NCI-H774 (cell line): ENCODE measurements at places on chromosomes 4 and X.
A peak's percentile ranks its signal among the peaks of the same experiment; 100 is the strongest.

DNA sequence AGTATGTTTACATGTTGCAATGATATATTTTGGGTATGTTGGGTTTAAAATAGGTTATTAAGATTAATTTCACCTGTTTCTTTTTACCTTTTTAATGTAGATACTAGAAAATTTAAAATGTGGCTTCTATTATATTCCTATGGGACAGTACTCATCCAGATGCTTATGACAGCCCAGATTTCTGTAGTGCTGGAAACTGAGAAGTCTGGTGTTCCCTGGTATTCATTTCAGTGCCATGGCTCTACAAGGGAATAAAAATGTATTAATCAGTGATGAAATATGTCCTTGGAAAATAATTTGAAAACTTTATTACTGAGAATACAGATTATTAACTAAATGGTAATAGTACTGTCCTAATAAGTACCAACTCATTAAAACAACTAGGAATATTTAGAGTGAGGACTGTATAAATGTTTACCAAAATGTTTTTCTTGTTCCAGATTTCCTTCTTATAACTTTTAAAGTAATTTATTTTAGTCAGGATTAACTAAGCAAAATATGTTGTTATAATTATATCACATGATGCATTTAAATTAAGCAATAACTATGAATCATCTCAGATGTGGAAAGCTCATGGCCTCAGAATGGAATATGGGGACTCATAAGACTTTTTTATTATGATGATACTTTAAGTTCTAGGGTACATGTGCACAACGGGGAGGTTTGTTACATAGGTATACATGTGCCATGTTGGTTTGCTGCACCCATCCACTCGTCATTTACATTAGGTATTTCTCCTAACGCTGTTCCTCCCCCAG, 25.3 kb downstream of the ARHGAP24 start:
- DNase-seq: no peak

DNA sequence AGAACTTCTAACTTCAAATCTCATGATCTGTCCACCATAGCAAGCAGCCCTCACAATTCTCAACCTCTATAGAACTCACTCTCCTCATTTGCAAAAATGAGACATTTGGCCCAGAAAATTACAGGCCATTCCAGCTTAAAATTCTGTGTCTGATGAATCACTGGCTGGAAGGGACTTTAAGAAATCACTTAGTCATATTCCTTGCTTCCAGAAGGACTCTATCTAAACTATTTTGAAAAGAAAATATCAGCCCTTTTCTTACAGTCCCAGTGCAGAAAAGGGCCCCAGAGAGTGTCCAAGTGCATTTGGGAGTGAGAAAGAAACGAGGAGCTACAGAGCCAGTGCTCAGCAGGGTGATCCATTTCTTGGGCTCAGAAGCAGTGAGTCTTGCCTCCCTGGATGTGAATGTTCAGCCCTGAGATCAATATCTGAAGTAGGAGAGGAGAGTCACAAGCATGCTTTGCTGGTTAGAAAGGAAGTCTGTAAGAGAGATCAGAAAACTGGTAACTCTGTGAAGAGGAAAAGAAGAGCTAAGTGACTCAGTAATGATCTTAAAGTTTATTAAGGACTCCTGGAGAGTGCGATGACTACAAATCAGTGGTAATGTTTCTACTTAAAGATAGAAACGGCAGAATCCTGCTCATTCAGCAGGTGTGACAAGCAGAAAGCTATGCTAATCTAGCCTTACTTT, 139.8 kb downstream of the PALLD start:
- no peak for DNase-seq

GRCh38 chrX:78708262-78708661, 39.3 kb upstream of the LPAR4 start:
- DNase-seq: no peak

DNA sequence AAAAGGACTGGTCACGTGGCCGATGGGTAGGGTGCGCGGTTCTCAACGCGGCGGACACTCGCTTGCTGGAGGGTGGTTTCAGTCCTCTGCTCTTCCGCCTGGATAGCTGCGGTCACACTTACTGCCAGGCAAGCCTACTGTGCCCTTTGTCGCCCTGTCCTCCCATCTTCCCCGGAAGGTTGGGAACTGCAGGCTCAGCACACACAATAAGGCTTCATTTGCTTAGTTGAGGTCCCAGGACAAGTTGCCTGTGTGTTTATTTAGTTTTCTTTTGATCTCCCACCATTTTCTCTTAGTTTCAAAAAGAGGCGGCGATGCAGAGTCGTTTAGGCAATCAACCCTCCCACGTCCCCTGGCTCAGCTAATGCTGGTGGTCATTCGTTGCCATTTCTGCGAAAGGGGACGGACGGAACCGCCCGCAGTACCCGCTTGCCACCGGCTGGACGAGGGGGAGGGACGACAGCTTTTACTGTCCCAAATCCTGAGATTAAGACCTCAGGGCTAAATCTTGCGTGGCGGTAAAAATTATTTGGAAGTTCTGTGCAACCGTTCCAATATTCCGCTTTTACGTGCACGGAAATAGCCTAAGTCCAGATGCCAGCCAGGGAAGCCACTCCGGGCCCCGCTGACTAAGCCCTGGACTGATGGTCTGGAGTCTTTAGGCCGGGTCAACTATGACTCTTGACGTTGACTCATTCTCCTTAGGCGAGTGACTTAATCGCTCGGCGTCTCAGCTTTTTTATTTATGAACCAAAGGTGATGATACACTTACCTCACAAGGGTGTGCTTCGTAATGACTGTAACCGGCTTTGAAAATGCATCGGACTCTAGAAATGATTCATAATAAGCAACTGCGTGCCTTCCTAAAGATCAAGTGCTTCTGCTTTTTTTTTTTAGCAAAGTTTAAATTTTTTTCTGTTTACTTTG, 671 bp upstream of the EIF4E start:
- DNase-seq: no peak

- no peak for DNase-seq
These were observed 1342.4 kb upstream of the TENM3 start for GRCh38 chr4:180900781-180901180.

DNA sequence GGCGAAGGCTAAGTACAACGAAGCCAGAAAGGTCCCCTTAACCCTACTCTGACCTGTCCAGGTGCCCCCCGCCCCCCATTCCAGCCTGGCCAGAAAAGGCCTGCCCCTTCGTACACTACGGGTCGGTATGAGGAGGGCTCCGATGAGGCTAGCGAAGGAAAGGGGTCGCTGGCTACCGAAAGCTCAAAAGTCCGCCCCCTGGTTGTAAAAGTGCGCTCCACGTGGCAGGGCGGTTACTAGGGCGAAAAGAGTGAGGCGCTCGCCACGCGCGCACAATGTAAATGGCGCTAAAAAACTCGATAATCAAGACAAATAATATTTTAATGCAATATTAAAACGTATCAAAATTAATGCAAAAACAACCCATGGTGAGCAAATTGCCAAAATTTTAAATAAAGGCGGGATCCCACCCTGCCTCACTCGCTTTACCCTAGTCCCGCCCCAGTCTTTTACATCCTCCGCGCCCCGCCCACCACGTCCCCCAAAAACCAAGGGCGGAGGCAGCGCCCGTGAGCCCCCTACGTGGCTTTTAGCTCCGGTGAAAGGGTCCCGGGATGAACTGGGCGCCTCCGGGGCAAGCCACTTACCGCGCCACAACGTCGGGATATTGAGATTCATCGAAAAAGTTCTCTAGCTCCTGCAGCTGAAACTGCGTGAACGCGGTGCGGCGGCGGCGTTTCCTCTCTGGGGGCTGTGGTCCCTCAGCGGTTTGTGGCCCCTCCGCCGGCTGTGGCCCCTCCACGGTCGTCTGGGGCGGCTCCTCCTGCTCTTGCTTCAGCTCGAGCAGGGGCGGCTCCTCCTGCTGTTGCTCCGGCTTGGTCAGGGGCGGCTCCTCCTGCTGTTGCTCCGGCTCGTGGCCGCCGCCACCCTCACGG, 929 bp downstream of the ESX1 start:
- no peak for DNase-seq

DNA sequence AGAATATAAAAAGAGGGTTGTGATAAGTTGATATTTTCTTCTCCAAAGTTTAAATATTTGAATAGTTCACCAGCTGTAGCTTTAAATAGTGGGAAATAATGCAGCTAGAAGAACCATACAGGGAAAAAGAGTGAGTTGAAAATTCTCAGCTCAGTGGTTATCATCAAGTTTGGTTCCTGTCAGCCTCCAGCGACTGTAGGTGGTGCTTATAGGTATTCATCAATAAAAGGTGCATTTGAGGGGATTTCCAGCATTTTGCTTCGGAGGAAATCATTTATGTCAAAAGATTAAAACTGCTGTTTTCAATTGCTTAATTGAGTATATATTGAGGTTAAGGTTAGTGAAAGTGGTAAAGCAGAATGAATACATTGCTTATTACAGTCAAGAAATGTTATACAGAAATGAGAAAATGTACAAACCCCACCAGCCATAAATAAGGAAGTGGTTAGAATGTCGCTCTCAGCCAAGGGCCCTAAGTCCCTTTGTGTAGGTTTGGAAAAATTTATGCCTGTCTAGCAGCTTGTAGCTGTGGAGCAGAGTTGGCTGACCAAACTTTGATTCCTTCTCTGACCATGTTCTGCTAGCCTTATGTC, 532.9 kb upstream of the FTHL17 start:
- no peak for DNase-seq

DNA sequence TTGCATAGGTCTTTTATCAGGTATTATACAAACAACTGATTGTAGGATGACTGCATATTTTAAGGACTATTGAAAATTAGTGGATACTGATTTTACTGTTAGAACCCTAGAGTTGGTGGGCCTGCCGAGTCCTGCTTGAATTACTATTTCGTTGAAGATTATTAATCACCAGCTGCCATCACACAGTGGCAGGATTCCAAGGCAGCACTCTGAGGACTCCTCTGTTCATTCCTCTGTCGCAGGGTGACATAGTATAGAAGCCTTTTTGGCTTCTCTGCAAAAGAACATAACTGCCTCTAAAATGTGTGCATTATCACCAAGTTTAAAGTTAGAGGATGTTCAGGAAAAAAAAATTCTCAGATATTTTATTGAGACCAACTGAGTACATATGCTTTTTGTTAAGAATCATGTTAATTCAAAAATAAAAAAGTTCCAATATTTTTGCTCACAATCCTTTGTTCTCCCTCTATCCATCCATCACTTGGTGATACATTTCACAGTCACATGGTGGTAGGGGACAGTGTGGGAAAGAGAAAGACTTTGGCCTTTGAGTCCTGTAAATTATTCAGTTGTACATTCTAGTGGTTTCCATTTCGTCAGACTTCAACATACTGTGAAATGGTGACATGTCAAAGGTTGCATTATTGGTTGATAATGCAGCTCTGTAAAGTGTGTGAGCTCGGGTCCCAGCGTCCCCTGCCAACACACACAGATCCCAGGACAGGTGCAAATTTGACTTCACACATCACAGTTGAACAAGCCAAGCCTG, 332.5 kb downstream of the GRID2 start:
- DNase-seq: no peak

DNA sequence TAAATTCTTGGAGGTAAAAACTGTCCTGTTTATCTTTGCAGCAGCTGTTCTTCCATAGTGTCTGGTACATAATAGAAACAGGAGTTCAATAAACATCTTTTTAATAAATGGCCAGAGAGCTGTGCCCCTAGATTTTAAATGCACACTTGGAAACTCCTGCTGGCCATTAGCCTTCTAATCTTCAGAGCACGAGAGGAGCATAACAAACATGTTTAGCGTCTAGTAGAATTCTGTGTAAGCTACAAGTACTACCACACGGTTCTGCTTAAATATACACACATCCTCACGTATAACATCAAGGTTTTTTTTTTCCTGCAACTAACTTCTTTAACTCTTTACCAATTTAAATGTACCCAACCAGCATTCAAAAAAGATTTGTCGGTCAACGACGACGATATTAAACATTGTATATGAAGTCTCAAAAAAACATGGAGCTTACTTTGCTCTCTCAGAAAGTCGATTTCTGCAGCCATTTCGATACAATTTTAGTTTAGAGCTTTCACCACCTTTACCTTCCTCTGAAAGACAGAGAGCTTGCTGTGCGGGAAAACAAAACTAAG, 628 bp downstream of the SCLT1 start:
- no peak for DNase-seq

GRCh38 chrX:154398668-154399526, 720 bp downstream of the RPL10 start:
- peak; percentile 80 for DNase-seq

- DNase-seq: no peak
These were observed at the start of gene CD99 for GRCh38 chrX:2690856-2691542. Gene CD99 (plus strand): TSS chrX:2691295. CDS start chrX:2691361, 66 bp downstream.

GRCh38 chr4:133588306-133588705, 439.2 kb downstream of the PCDH10 start:
- DNase-seq: no peak

GRCh38 chr4:8550691-8551090, 29.5 kb upstream of the GPR78 start:
- DNase-seq: no peak

DNA sequence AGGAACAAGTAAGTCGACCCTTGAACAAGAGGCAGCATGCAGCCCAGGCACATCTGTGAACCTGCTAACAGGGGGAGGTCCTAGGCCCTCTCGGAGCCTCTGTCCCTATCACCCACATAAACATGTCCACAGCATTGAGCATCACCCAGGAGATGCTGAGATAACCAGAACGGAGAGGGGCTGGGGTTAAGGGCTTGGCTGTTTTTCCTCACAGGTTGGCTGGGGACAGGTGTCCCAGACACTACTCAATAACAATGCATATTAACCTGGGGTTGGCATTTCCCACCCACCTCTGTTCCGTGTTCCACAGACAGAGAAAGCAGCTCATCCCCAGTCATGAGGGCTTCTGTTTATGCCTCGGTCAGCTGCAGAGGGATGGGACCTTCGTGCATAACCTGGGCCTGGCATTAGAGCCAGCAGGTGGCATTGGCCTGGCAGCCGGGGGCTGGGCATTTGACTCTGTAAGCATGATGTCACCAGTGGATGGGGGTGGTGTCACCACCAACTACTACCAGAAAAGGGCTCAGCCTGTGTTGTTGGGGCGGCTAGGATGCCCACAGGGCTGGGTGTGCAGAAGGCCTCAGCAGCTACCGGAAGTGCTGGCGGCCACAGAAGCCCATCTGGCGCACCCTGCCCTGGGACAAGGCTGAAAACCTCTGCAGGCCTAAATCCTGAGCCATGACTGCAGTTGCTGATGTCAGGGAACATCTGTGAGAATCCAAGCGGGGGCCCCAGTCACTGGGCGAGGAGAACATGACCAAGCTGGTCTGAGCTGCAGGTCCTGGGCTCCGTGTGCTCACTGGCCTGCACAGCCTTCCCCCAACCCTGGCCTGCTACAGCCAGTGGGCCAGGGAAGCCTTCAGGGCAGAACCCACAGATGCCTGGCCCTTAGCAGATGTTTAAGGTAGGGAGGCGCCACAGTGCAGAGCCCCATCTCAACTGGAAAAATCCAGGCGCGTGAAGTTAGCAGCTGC, 351.4 kb downstream of the NR3C2 start:
- DNase-seq: no peak

DNA sequence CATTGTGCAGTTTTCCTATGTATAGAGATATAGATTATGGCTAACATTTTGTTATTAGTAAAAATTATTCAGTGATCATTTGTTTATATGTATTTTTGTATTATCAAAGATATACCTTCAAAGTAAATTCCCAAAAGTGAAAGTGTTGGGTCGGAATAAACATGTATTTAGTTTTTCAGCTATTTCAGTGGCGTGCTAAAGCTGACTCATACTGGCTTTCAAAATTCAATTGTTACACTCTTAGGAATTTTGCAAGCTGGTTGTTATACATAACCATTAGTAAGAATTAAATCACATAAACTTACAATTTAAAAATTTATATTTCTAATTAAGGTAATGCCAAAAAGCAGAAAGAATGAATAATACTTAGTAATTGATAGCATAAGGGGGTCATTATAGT, 288.4 kb upstream of the NRK start:
- DNase-seq: no peak

- no peak for DNase-seq
These were observed 672.2 kb downstream of the TRAM1L1 start for GRCh38 chr4:116413222-116413621.
